Activated T-helper 1 cell treated with anti-CD3 and anti-CD28 coated beads, Interleukin-2, amount 50 U/mL, for 16 hours (primary cell): ENCODE measurements at places on chromosomes 6 and 20.
A peak's percentile ranks its signal among the peaks of the same experiment; 100 is the strongest.

DNA sequence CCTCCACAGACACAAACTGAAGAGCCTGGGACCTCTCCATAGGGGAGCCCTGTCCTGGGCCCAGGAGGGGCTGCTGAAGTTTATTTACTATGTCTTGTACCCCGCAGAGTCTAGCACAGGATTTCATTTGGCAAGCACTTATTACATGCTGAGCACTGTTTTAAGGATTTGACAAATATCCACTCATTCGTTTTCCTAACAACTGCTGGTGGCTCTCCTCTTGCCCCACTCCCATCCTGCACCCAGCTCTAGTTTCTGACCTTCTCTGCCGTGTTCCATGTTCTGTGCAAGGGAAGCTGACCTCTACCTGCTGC lies 127.0 kb upstream of the MAFB start:
- no peak for DNase-seq

DNA sequence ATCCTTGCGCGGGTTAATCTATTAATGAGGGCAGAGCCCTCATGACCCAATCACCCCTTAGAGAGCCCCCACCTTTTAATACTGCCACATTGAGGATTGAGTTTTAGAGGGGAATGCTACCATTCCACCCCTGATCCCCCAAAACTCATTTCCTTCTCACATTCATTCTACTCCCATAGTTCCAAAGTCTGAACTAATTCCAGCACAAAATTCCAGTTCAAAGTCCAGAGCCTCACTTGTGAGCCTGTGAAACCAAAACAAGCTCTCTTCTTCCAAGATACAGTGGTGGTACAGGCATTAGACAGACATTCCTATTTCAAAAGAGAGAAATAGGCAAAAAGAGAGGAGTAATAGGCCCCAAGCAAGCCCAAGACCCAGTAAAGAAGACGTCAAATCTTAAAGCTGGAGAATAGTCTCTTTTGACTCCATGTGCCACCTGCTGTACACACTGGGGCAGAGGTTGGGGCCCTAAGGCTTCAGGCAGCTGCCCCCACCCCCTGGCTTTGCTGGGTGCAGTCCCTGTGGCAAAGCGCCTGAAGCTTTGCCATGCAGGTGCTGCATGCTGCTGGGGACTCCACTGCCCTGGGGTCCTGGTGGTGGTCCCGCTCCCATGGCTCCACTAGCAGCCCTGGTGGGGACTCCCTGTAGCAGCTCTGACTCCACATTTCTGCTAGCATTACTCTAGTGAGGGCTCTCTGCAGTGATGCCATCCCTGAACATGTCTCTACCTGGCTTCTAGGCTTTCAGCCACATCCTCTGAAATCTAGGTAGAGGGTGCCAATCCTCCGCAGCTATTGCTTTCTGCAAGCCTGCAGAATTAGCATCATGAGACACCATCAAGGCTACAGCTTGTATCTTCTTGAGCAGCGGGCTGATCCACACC lies 41.3 kb downstream of the RSPH3 start:
- no peak for DNase-seq

DNA sequence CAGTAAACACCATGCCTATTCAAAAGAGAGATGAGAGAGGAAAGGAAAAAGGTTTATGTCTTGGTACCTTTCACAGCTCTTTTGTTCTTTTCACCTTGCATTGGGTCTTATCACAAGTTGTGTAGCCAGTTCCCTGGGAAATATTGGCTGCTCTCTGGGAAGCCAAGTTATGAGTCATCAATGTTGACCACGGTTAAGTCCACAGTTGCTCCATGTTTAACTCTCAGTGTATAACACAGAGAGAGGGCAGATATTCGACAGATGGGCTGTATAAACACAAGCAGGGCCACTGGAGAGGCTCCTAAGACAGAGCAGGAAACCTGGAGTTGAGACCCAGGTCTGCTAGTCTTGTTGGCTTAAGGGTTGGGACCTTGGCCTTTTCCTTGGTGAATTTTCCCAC lies 718.6 kb downstream of the QKI start:
- no peak for DNase-seq

- peak; percentile 24 for DNase-seq
Measured at GRCh38 chr6:169959136-169960002, 207.9 kb downstream of the ERMARD start.

GRCh38 chr20:50574108-50574507 lies 63.9 kb downstream of the PTPN1 start:
- no peak for DNase-seq

- DNase-seq = no peak
Measured at GRCh38 chr6:125300992-125301434, 754 bp downstream of the HDDC2 start.

DNA sequence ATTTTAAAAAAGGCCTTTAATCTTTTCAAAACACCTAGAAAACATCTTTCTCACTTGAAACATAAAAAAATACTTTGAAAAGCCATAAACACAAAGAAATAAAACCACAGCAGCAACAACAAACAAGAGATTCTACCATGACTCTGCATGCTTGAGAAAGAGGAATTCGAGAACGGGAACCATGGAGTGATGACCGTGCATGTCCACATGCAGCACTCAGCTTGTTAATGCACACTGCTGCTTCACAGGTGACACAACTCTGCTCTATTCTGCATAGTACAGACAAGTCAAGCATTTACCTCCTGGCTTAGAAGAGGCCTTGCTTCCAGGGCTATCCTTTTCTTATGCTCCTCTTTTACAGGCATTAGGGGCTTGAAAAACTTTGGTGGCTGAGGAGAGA lies 64.9 kb upstream of the NUP153 start:
- no peak for DNase-seq

- no peak for DNase-seq
Measured at GRCh38 chr6:16799279-16800193, 38.3 kb upstream of the ATXN1 start.

DNA sequence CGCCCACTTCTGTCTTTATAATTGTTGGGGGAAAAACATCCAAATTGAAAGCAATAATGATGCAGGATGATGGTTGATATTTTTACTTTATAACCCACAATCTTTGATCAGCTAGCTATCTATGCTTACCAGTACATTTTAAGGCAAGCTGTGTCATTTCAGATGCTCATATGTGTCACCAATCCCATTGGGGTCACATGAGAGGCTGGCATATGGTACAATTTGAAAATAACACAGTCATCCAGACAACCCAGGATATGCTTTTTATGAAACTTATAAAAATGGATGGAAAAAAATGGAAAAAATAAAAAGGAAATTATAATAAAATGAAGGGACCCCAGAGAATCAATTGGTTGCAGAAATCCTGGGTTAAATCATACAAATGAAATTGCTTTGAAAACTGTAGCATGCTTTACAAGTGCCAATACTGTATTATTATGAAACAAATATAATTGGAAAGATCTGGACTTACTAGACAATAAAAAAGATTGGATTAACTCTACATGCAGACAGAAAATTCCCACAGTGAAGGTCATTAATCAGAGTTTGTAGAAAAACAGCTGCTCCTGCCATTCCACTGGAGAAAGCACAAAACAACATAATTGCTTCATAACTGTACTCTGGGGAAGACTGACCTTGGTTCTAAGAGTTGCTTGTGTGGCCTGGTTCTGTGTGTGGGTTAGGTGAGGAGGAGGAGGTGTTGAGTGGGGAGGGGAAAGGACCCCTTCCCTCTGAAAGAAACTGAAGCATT lies 13.3 kb upstream of the PRIM2 start:
- no peak for DNase-seq

DNA sequence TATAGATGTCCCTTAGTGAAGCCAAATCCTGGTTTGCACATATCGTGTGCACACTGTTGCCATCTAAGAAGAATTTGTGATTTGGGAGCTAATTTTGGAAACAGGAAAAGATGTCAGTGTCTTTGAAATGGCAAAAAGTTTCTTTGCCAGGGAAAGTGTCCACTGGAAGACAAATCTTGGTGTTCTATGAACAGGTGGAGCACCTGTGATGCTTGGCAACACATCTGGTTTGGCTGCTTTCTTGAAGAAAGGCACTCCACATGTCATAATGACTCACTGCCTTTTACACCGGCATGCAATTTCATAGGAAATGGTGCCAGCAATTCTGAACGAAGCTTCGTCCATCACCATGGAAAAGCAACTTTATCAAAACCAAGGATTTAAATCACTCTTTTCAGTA lies 1040.0 kb upstream of the MAP3K7 start:
- DNase-seq = no peak

- DNase-seq = no peak
Measured at GRCh38 chr20:51583073-51583472, 40.6 kb upstream of the NFATC2 start.

GRCh38 chr20:50595433-50595895 lies 85.3 kb downstream of the PTPN1 start:
- DNase-seq = no peak

DNA sequence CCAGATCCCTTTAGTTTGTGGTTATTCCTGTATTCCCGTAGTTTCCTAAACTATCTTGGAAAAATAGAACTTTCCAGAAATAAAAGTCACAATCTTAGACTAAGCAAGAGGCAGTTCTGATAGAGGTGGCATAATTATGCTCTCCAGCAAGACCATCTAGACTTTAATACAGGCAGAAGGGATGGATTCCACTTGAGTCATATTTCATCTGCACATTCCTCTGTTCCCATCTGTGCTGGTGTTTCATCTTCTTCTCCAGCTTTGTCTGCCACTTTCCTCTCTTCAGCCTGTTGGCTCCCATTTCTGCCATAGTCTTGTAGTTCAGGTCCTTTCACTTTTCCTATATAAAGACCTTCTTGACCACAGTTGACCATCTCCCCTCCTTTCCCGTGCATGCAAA lies 102.9 kb downstream of the SOBP start:
- no peak for DNase-seq

- DNase-seq = no peak
Measured at GRCh38 chr6:154292855-154293519, 63.6 kb downstream of the IPCEF1 start.

DNA sequence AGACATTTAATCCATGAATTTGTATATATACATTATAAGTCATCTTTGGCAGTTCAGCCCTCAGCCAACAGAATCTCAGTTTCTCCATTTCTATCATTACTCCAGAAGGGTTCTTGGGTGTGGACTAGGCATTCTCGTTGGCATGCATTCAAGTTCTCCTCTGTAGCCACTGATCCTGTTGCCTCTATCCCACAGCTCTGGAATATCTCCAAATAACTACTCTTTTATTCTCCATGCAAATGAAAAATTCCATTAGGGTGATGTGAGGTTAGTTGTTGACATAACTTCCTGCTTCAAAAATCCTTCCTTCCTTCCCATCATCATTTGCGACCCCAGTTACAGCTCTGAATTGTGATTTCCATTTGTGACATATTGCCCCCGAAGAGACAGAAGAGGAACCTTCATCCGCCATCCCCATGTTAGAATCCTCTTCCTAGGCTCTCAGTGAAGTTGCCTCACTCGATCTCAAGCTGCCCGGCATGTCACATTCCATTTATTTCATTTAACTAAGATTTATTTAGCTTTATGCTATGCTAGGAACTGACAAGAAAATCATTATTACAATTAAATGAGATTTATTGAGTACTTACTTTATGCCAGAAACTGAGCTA lies 93.7 kb upstream of the EDN1 start:
- DNase-seq = no peak

DNA sequence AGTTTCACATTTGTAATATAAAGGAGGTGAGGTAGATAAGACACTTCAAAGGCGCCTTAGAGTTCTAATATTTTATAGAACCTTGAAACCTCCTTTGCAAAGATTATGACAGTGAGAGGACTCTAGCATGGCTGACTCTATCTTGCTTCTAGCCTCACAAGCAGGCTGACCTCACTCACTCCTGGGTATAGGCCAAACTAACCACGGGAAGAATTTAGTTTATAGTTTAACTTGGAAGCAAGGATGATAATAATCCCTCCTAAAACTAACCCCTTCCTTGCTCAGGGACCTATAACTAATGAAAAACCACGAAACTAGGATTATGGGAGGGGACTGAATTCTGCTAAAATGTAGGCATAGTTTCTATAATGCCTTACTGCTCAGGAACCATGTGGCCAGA lies 84.3 kb downstream of the FILIP1 start:
- DNase-seq = no peak

GRCh38 chr6:144335311-144335861 lies 50.3 kb downstream of the UTRN start:
- DNase-seq = no peak

GRCh38 chr20:3251806-3252205 lies 12.8 kb upstream of the SLC4A11 start:
- no peak for DNase-seq

GRCh38 chr6:137692806-137693205 lies 174.3 kb upstream of the TNFAIP3 start:
- DNase-seq = no peak

- DNase-seq = no peak
Measured at GRCh38 chr6:34390531-34391472, 1.7 kb downstream of the NUDT3 start.

- DNase-seq = no peak
Measured at GRCh38 chr6:36544228-36544627, 3.1 kb downstream of the STK38 start.

GRCh38 chr6:88208726-88209125 lies 42.6 kb upstream of the CNR1 start:
- no peak for DNase-seq

GRCh38 chr20:33442136-33443005 lies 1.2 kb downstream of the SNTA1 start:
- no peak for DNase-seq

- DNase-seq = no peak
Measured at GRCh38 chr6:47096211-47096895, 54.2 kb upstream of the ADGRF1 start.

GRCh38 chr6:140372064-140372463 lies 997.6 kb upstream of the CITED2 start:
- DNase-seq = no peak

- no peak for DNase-seq
Measured at GRCh38 chr6:5339786-5340185, 78.5 kb downstream of the FARS2 start.

DNA sequence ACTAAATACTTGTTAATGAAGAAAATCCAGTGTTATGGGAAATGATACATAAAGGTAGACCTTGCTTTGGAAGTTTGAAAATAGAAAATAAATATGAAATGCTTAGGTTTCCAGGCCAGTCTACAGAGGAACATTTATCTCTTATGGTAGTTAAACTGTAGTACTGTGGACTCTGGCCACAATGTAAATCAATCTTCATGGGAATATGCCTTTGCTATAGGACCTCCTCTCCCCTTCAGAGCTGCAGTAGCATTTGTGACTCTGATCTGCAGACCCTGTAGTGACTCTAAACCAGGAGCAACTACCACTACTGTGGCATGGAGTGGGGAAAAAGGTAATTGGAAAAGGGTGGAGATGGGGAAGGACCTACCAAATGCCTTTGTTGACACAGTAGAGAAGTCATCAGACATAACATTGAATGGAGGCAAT lies 4.5 kb downstream of the HSPA1A start:
- DNase-seq = no peak

- DNase-seq = no peak
Measured at GRCh38 chr6:36155662-36156061, 25.3 kb downstream of the MAPK13 start.
